HFFc6 (cell line): ENCODE measurements at places on chromosomes 2 and 18.

DNA sequence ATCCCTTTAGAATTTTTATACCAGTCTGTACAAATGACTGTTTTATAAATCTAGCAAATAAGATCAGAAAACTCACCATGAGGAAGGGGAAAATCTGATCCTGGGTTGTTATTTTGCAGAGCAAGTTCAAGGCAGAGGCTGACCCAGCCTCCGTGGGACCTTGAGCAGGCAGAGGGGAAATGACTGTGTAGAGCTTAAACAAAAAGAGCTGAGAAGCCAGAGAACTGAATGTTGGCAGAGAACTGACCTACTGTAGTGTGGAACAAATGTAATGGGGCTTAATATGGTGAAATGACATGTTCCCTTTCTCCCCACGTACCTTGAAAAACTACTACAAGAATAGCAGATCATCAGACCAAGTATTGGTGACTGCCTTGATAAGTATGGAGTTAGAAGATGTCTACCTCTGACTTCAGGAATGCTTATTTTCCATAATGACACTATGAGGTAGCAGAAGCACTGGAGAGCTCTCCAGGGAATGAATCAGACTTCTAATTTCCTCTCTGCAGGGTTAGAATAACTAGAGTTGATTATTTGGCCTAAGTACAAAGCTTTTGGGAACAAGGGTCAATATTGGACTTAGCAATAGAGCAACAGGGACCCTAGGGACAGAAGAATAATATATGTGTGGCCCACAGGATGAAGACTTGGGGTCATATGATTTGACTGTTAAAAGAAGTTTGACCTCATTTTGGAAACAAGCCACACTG is 304.4 kb downstream of the CCDC178 start:
- no peak for DNase-seq

DNA sequence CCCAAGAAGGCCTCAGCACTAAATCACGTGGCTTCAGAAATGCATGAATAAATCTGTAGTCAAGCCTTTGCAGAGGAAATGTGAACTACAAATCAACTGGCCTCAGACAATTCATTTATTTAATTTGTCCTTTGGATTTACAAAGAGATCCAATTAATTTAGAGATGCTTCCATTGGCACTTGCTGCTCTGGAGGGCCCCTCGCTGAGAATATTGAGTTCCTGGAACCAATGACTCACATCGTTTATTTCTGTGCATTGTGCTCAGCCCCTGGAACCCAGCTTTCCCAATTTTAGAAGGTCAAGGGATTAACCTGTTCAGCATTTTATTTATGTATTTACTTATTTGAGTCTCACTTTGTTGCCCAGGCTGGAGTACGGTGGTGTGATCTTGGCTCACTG is 47.2 kb upstream of the MGAT4A start:
- DNase-seq = no peak

DNA sequence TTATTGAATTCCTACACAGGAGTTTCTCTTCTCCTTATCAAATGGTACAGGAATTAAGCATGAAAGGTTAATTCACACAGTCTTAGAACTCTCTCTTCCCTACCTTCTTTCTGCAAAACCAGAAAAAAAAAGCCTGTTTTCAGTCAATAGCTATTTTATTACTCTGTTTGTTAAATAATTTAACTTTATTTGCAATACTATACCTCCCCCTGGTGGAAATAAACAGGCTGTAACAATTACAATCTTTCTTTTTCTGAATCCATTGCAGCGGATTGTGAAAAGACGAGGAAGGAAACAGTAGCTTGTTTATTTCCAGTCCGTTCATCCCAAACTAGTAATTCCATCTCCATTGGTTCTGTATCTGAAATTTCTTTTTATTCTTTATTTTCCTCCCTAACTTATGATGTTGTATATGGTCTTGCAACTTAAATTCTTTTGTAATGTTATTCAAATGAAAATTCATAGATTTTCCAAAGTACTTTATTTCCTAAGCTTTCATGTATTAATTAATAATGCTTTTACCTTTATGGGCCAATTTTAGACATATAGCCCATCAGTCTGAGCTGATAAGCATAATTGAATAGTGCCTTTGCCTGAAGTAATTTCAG is 165.2 kb downstream of the SH3BP4 start:
- peak; percentile 44 for DNase-seq

DNA sequence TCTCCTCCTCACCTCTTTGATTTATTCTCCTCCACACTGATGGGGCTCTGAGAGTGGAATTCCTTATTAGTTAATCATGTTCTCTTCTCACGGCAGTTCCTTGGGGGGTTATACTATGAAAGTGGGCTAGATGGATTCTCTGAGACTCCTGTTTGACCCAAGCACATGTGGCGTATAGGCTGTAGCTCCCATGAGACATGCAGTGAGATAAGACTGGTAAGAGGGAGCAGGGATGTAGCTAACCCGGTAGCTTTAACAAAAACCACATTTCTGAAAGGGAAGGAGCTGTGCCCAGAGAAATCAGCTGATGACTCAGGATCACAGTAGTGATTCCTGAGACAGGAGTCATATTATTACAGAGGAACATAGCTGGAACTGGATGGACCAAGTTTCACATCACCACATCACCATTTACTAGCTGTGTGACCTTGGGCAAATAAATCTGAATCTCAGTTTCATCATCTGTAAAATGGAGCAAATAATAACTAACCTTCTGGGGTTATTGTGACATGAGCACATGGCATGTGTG is 82.9 kb downstream of the CRIM1 start:
- DNase-seq = peak; percentile 97

- DNase-seq = no peak
Observed at GRCh38 chr18:21834299-21834660, 93.7 kb downstream of the MIB1 start.

DNA sequence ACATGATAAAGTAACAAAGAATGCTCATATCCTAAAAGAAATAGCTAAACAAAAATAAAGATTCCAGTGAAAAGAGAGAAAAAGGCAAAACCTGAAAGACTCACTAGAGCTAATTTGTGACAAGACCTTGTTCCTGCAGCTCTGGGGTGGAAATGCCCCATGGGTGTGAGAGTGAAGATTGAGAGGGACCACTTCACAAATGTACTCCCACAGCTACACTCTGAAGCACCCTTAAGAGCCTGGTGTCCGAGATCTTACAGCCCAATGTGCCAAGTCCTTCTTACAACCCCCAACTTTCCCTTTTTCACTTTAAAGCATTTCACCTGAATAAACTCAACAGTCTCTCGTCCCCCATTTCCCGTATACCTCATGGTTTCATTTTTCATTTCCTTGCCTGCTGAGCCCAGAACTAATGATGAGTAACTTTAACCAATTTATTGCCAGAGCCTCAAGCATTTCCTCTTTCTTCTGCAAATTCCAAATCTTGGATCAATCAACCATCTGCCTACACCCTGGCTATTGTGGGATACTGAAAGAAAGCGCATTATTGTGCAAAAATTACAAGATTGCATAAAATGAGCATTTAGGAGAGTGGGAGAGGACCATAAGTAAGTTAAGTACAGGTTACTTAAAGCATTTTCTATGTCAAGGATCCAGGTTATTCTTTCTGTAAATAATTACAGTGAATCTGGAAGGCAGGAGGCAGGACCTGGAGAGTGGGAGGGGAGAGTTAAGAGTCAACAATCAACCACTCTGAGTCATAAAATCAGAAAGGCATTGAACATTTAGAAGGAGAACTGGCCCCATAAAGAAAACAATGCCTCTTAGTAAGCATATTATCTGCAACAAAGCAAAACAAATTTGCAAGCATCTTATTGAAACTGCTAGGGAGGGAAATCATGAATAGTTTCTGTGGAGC is 804.4 kb upstream of the CELF4 start:
- DNase-seq = no peak

- DNase-seq = no peak
Observed at GRCh38 chr2:239519089-239519920, 118.5 kb upstream of the HDAC4 start.
